ENCODE measurements at places on chromosomes 6 and 20.

GRCh38 chr20:53468587-53468986 is 125.1 kb downstream of the ZNF217 start:
- DNase-seq: no peak

- DNase-seq: peak; percentile 89
These were observed 56.0 kb upstream of the DDR1 start for GRCh38 chr6:30828027-30828962.

- no peak for DNase-seq
These were observed 275.3 kb downstream of the ALDH8A1 start for GRCh38 chr6:134674562-134674961.

DNA sequence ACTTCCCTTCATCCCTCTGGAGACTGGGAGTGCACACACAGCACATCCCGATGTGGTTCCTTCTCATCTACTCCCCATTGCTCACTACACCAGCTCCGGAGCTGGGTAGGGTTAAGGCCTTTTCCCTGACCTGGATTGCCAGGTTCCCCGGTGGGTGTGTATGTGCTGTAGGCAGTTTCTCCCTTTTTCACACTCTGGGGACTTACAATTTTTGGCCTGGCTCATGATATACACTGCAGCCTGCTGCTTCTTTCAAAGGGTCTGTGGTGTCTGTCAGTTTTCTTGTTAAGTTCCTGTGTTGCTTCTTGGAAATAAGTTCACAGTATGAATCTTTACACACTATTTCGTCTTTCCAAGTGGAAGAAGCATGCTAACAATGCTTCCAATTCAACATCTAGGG is 405.5 kb downstream of the UTRN start:
- no peak for DNase-seq

- peak; percentile 95 for DNase-seq
These were observed 69.7 kb upstream of the TOX2 start for GRCh38 chr20:43844778-43845614.

DNA sequence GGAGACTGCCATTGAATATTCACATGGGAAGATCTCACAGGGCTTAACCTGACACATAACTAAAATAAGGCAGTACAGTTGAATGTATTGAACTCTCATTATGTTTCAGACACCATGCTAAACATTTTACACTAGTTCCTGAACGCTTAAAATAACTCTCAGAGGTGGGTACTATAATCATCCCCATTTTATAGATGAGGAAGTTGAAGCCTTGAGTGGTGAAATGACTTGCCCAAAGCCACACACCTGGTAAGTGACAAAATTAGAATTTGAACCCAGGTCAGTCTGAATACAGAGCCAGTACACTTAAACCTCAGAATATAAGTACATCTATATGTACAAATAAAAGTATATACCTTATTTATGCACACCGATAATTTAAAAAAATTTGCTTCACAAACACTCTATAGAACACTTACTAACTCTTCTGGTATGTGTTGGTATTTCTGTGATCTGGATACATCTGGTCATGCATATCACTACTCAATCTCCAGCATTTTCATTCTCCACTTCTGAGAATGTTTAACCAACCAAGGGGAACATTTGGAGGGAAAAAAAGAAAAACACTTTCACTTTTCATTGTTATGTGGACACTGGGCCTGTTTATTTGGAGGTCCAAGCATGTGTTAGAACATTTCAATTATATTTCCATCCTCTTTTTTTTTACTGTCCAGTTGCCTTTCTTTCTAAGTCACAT is 4.6 kb upstream of the BICRAL start:
- DNase-seq: peak; percentile 68

GRCh38 chr6:158142789-158143188 is 25.3 kb downstream of the SERAC1 start:
- peak; percentile 64 for DNase-seq

DNA sequence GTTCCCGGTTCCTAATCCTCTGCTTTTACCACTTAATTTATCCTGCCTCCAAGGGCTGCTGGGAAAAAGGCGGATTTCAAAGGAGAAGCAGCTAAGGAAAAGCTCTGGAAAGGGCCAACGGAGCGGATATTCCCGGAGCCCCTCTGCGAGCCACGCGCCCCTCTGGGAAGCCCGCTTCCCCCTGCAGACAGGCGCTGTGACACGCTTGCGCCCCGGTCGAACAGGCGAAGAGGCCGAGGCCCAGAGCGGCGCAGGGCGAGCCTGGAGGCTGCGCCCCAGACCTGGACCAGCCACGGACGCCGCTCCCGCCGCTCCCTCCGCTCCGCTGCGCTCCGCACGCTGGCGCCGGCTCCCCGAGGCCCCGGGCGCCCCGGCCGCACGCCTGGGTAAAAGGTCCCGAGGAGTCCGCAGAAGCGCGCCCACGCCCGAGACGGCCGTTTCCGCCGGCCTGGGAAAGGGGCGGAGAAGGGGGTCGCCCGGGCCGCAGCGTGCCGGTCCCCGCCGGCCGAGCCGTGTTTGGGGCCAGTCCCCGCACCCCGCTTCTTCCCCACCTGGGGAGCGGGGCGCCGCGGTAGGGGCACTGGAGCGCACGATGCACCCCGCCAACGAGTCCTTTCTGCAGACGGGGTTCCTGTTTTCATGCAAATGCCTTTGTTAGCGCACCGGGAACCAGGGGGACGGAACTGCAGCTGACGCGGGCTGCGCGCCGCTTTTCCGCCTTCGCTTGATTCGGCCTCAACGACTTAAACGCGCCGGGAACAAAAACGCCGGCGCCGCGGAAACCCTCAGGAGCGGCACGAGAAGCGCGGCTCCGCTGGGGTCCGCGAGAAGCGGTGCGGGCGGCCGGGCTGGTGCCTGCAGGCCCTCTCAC is 91.9 kb upstream of the SIRPA start:
- peak; percentile 59 for DNase-seq

DNA sequence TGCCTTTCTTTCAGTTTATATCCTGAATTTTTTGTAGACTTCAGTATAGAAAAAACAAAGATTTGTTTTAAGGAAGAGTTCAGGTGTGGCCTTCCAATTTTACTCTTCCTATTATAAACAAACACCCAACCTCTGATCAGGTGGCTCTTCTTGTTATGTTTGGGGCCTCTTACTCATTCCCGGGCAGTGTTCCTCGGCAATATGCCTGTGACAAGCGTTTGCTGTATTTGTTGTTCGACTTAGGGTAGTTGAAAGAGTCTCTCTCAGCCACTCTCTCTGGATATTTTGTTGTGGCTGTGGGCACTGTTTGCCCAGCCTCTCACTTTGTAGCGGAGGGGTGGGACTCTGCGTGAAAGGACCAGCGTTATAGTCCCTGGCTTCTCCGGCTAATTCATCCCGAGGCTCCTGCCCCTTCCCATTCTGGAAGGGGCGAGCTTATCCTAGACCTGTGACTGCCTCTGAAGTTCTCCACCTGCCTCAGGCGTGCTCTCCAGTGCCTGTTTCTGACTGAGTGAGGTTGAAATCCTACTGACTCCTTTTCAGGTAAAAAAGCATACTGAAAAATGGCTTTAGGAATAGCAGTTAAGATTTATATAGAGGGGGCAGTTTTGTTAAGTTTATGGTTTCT is 97.4 kb downstream of the PLCB4 start:
- DNase-seq: no peak

DNA sequence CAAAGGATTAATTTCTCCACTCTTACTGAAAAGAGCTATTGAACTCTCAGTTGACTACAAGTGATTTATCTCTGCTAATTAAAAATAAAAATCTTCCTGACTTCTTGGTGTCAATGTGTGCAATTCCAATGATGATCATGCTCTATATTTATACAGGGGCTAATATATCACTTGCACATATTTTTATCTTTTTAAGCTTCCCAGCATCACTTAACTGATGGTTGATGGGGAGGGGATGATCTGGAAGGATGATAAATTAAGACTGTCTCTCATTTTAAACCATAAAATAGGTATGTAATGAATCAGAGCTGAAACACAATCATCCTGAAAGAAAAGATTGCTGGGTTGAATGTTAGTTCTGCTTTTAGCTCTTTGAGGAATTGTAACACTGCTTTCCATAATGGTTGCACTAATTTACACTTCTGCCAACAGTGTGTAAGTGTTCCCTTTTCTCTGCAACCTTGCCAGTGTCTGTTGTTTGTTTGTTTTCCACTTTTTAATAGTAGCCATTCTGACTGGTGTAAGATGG is 169.6 kb upstream of the ECI2 start:
- DNase-seq: peak; percentile 35

DNA sequence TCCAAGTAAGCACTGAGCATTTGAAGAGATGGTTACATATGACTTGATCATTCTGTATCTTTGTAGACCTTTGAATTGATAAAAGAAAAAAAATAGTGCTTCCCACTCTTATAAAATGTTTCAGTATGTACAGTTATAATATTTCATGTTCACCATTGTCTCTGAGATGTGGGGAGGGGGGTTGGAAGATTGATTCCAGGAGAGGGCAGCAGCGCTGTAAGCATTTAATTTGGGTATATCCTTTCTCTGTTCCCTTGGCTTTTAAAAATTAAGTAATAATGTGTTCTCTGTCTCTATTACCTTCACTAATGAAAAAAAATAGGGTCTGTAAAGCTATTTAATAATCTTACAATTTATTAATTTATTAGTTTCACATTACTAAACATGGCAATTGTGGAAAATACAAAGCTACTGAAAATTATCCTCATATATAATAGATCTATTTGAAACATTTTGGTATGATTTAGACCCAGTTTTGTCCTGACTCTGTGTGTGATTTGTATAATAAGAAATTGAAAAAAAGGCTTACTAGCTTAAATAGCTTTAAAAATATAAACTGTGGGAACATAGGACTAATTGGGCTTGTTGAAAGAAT is 341.2 kb downstream of the CDKAL1 start:
- peak; percentile 46 for DNase-seq

- DNase-seq: peak; percentile 71
These were observed 126.9 kb upstream of the TIAM2 start for GRCh38 chr6:154868143-154868594.

DNA sequence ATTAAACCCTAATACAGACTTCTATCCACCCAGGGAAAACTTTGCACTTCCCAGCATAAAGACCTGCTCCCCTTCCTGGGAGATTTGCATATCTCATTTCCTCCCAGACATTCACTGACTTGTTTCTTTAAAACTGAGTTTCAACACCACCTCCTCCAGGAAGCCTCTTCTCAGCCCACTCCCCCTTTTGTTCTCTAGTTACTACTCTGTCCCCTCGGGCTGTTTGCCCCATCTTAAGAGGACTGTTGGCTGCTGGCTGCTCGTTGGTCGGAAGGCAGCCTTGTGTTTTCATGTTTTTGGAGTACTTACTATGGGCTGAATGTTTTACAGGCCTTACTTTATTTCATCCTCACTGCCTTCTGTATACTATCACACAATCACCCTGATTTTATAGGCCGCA is 6.6 kb downstream of the ARHGAP40 start:
- DNase-seq: no peak

DNA sequence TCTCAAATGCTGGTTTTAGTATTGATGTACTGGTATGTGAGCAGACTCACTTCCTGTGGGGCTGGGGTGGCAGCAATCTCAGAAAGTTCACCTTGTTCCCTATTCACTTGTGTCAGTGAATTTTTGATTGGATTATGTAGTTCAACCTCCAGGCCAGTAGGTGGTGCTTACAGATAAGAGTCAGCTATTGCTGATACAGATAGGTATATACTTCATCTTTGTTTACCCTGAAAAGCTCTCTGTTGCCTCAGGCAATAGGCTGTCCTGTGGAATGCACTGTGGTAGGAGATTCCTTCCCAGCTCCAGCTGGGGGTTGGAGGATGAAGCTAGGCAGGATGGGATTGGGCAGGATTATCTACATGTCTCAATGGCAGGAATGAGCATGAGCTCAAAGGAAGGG is 851.2 kb upstream of the EYS start:
- DNase-seq: no peak

- no peak for DNase-seq
These were observed 210.1 kb upstream of the FUT9 start for GRCh38 chr6:95805699-95806098.

DNA sequence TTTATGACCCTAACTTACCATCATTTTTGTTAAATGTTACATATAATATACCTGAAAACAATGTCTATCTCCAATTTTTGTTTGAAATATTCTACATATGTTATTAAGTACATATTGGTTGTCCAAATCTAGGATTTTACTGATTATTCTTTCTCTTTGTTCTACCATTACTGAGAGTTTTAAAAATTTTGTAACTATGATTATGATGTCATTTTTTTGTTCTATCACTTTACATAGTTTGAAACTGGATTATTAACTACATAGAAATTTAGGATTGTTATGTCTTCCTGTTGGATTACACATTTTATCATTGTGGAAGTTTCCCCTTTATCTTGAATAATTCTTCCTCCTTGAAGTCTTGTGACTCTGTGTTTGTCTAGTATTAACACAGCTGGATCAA is 41.2 kb downstream of the LINC00237 start:
- DNase-seq: no peak

- no peak for DNase-seq
These were observed 669.5 kb downstream of the MAFB start for GRCh38 chr20:40019510-40019909.

GRCh38 chr6:51350308-51350904 is 531.7 kb downstream of the TFAP2B start:
- peak; percentile 2 for DNase-seq

DNA sequence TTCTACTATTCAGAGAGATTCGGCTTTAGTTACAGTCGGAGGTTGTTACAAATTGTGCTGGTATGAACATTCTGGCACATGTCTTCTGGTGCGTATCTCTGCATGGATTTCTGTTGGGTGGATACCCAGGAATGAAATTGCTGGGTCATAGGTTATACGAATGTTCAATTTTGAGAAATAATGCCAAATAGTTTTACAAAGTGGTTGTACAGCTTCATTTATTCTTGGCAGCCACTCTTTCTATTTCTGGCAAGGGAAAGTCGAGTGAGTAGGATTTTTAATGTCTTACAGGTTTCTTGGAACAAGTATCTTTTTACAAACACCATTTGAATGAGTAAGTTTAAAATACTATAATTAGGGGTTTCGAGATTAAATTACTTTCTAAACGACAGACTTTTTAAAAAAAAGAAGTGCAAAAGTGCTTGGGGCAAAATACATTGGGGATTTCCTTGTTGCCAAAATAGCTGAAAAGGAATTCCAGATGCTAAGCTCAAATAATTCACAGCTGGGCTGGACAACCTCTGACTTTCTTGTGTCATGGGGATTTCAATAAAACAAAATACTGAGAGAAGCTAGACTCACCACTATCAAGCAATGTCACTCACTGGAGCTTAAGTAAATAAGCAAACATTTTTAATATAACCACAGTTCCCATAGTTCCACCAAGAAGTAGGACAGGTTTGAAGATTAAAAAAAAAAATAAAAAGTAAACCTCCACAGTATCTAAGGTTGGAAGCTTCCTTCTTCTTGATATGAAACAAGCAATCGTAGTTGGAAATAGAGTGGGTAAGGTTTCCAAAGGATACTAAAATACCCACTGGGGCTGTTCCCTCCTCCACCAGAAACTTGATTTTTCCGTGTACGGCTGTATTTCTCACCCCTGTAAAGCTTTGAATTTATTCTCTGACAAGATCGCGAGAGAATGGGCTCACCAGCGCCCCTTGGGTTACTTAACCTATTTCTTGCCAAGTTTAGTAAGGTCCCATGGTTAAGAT is 21.6 kb upstream of the GFOD1 start:
- peak; percentile 87 for DNase-seq

DNA sequence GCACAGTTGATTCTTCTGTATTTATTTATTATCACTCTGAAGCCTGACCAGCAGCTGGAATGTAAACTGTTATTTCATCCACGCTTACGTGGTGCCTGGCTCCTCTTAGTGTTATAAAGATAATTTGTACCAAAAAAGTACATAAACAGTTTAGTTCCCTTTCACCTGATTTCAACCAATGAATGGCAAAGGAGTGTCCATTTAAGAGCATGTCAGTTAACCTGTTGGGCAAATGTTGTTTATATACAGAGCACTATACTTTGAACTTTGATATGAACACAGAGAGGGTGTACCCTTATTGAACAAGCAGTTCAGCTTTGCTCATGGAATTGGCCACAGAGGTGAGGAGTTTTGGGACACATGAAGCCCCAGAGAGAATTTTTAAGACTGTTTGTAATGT is 7.2 kb upstream of the CTCFL start:
- DNase-seq: no peak

Measured in fibroblast of skin of right quadriceps (primary cell).